Suprapubic skin (tissue), 4 donors: ENCODE measurements at places on chromosomes 7 and 10. TPM values are rescaled to one million over a fixed set of nuclear protein-coding genes. Genes with fewer than 3 reads are reported as not detected.

GRCh38 chr10:89175816-89176215, 31.3 kb downstream of the CH25H start:
- DNase-seq = no peak

GRCh38 chr7:30364773-30365172, 80.4 kb downstream of the ZNRF2 start:
- DNase-seq = no peak

PNLIP gene
- total RNA-seq = not detected

TAS2R60 gene
- total RNA-seq = not detected

SNX10 gene
- total RNA-seq = 2.1 TPM

PPA1 gene
- 103 TPM for total RNA-seq
